Lower lobe of right lung (tissue), 2 donors: ENCODE measurements at places on chromosomes 16 and 17.

DNA sequence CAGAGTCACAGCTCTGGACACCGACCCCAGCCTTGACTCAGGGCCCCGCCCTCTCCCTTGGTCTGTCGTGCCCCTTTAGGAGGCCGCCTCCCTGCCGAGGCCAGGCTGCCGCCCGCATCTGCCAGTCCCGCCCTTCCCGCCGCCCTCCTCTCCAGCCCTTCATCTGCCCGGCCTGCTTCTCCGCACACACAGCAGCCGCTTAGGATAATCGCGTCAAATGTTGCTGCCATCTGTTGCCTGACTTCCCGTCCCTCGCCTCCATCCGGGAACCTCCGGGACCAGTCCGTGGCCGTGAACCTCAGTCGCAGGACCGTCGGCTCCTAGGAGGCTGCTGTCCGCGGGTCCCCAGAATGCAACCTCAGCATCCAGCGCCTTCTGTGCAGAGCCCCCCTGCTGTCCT lies 11.9 kb downstream of the GSE1 start:
- no peak for DNase-seq

DNA sequence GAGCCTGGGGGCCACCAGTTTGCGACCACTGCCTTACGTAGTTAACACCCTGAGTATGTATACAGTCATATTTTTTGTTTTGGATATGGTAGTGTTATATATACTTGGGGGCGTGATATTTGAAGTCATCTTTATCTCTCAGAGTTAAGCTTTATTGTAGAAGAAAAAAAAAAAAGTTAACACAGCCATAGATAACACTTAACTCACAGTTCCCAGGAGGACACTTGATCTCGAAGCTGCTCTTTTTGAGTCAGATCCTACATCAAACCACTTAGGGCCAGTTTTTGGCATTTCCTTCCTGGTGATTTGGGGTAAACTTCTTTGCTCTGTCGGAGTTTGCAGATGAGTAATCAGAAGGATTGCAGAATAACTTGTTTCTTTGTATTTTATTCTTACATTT lies 5.8 kb downstream of the ITPRIPL2 start:
- no peak for DNase-seq

DNA sequence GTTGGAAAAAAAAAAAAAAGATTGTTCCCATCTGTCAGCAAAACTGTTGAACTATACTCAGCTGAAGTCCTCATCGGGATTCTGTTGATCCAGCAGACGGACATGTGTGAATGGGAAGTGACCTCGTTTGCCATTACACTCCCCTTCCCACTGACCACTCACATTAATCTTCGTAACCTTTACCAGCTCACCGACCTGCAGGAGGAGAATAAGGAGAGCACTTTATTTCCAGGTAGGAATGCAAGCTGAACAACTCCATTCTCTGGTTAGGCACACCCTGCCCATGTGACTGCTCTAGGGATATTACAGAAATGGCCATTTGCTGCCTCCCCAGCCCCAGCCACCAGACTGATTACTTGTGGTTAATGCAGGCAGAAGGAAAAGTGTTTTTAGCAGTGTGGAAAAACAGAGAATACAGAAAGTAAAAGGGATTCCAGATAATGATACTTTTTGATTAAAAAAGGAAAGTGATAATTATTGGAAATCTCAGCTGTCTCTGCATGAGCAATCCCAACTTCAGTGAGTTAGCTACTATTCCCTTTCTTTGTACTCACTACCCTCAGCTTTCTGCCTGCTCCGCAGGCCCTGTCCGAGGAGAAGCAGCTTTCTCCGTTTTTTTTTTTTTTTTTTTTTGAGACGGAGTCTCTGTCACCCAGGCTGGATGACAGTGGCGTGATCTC lies 23.6 kb upstream of the YWHAE start:
- DNase-seq = no peak

DNA sequence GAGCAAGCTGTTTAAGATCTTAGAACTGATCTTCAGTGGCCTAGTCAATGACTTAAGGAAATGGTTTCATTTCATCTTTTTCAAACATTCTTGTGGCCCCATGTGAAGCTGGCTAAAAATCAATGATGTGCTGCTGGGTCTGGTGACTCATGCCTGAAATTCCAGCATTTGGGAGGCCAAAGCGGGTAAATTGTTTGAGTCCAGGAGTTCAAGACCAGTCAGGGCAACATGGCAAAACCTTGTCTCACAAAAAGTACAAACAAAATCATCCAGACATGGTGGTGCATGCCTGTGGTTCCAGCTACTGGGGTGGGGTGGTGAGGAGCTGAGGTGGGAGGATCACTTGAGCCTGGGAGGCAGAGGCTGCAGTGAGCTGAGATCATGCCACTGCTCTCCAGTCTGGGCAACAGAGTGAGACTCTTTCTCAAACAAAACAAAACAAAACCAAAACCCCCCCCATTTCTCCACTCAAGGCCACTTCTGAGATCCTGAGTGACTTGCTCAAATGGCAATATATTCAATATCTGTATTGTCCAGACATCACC lies 17.4 kb upstream of the COL1A1 start:
- DNase-seq = no peak

- no peak for DNase-seq
Measured at GRCh38 chr17:50352072-50352692, 6.3 kb downstream of the XYLT2 start.

DNA sequence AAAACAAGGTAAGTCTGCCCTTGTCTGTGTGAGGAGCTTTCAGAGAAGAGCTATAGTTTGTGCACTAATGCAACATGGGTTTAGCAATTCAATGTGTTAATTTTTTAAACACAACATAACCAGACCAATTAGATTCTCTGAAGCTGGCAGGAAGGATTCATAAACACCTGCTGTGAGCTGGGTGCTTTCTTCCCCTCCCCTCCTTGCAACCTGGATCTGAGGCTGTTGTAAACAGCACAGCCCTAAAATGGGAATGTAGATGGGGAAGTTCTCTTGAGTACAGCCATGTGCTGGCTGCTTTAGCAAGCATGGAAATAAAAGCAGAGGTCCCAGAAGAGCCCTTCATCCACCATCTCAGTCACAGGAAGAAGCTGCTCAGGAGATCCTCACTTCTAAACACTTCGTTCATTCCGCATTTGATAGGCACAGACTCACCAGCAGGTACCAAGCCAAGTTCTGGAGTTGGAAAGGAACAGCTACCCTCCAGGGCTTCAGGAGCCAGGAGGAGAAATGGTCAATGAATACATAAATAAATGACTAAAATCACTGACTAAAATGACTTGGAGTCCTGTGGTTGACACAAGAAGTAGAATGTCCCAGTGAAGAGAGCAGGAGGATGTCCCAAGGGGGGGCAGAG lies 21.7 kb downstream of the AXIN2 start:
- no peak for DNase-seq

GRCh38 chr17:2545393-2545792 lies 33.7 kb upstream of the METTL16 start:
- DNase-seq = peak; percentile 73

- DNase-seq = no peak
Measured at GRCh38 chr16:86496262-86496928, 13.9 kb upstream of the FOXF1 start.

- DNase-seq = no peak
Measured at GRCh38 chr17:29451121-29451742, 61.1 kb downstream of the TAOK1 start.

- DNase-seq = no peak
Measured at GRCh38 chr16:22739077-22739476, 74.9 kb upstream of the HS3ST2 start.

GRCh38 chr16:52469775-52470174 lies 77.2 kb downstream of the TOX3 start:
- DNase-seq = no peak

DNA sequence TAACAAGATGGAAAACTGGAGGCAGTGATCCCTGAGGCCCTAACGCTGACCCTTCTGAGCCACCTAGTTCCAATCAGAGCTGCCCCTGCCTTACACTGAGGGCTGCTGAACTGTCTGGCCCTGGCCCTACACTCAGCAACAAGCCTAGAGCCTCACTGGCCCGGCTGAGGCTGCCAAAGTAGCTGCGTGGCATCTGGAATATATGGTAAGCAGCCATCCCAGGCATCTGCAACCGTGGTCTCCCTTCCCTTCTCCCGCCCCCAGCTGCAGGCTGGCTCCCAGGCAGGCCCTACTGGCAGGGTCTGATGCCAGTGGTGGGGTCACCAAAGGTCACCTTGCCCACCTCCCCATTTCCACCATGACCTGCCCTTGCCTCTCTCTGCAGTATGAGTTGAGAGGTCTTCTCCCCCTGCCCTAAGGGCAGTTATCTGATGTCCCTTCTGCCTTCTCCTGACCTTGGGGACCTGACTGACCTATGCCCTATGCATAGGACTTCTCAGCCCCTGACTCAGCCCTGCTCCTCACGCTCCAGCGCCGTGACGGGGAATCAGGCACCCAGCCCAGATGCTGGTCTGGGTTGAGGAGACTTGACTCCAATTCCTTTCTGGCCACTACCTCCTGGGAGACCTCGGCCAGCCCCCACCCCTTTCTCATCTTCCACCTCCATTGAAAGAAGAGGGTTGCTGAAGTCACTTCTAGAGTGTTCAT lies 45.3 kb downstream of the CPNE2 start:
- no peak for DNase-seq

DNA sequence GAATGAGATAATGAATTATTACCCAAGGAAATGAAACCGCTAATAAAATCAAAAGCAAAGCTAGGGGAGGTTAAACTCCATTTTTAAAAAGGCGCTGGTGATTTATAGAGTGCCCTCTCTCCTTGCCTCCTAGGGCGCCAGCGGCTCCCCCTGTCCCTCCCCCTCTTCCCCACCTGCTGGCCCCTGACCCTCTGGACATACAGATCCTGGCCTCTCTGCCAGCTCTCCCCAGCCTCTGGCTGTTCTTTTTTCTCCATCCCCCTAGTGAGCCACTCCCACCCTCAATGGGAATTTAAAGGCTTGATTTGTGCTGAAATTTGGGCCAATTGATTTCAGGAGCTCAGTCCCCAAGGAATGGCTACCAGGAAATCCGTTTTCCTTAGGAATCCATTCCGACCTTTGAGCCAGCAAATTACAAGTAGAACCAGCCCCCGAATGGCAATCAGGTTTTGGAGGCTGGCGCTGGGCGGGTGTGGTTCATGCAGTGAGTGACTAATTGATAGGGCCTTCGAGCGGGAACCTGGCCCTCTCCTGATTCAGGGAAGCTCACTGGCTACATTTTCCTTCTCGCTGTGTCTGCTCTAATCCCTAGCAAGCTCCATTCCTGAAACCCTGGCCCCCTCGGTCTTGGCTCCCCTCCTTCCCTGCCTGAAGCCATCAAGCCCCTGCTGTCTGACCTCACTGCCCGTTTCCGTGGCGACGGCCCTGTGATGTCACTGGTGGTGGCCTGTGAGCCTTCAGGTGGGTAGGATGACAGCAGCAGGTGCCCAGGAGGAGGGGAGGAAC lies 141.9 kb upstream of the SDK2 start:
- no peak for DNase-seq

DNA sequence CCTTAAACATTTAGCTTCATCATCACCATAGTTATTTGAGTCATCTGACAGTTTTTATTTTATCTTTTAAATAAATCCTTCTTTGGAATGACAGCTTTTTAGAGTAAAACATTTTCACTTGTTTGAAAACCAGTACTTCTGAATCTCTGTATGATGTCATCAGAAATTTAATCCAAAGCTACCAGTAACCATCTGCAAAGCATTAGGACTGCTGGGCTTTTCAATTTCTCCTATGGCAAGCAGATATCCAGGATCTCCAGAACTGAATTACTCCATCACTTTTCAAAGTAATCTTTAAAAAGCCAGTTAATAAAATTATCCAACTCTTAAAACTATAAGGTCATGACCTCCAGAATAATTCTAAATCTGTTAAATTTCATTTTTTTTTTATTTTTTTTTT lies 51.5 kb downstream of the CHCT1 start:
- no peak for DNase-seq

DNA sequence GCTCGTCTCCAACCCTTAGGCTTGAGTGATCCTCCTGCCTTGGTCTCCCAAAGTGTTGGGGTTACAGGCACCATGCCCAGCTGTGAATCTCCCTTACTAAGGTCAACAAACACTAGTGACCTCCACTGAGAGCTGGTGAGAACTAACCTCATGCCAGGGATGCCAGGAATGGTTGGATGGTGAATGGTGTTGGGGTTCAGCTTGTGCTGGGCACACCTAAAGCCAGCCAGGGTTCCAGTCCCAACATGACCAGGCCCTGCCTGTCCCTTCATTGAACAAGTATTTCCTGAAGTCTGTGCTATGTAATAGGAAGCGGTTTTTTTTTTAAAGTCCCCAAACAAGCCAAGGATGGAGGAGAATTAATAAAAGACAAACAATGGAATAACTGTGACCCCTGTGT lies 56.0 kb upstream of the TOB1 start:
- no peak for DNase-seq

DNA sequence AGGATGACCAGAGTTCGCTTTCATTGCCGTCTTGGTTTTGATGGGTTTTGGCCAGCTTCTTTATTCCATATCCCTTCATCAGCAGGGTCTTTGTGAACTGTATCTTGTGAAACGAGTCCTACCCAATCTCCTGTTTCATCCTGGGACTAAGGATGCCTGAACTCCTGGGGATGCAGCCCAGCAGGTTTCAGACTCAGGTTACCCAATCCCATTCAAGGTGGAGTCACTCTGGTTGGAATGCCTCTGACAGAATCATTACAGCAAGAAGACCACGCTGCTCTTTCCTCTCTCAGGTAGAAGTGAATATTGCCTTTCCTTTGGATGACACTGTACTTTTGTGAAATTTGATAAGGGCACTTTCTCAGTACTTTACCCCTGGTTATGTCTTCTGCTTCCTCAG lies 98.1 kb downstream of the CDH11 start:
- no peak for DNase-seq

GRCh38 chr17:21125862-21126261 lies 902 bp upstream of the DHRS7B start:
- DNase-seq = no peak

GRCh38 chr17:36980280-36980761 lies 31.6 kb downstream of the AATF start:
- no peak for DNase-seq

- peak; percentile 28 for DNase-seq
Measured at GRCh38 chr16:84845496-84846002, 25.8 kb downstream of the CRISPLD2 start.

DNA sequence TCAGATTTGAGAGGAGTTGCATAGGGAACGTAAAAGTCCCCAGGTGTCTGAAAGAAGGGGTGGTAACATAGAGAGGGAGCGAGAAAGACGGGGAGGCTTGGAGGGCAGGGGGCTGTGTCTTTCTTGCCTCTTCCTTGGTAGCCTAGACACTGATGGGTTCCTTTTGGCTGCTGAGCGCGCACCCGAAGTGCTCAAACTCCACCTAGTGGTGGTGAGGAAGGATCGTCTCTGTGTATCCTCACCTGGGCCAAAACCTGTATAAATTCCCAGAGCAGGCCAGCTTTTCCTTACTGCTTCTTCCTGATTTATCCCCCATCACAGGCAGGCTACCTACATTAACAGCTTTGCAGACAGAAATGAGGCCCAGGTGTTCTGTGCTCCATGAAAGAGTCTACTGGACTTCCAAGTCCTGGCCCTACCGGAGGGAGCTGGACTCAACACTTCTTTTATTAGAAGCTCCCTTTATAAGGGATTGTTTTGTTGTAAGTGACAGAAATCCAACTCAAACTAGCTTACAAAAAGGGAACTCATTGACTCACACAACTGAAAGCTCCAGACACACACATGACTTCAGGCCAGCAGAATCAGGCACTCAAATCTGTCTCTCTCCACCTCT lies 5.5 kb upstream of the SLC25A35 start:
- DNase-seq = peak; percentile 72

- no peak for DNase-seq
Measured at GRCh38 chr17:10171122-10171571, 27.3 kb downstream of the GAS7 start.
